ENCODE measurements at places on chromosomes 16 and 17.
A peak's percentile ranks its signal among the peaks of the same experiment; 100 is the strongest.

- no peak for DNase-seq
Measured at GRCh38 chr17:17156107-17156506, 50.0 kb downstream of the PLD6 start.

DNA sequence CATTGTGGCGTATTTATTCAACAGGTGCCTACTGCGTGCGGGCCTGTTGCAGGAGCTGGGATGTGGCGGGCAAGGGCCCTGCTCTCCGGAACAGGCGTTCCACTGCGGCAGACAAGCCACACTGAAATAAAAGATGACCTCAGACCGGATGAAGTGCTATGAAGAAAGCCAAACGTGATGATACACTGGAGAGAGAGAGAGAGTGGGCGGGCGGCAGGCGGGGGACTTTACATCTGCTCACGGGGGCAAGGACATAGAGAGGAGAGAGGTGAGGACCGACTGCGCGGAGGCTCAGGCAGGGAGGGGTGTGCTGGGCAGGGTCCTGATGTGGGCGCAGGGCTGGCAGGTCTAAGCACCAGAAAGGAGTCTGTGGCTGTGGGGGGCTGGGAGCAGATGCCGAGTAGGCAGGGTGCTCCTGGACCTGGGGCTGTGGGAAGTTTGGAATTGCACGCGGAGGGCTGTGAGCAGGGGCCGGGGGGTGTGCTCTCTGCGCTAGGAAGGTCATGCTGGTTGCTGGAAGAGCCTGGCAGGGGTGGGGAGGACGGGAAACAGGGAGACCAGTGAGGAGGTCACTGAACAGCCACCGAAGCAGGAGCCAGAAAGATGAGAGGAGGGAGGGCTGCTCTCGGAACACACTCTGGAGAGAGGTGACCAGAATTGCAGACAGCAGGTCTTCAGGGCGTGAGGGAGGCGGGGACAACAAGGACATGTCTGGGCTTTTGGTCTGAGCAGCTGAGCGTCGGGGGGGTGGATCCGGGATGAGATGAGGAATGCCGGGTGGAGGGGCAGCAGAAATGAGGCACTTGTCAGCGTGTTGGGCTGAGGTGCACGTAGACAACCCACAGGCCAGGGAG lies 9.9 kb downstream of the MXRA7 start:
- DNase-seq = no peak

DNA sequence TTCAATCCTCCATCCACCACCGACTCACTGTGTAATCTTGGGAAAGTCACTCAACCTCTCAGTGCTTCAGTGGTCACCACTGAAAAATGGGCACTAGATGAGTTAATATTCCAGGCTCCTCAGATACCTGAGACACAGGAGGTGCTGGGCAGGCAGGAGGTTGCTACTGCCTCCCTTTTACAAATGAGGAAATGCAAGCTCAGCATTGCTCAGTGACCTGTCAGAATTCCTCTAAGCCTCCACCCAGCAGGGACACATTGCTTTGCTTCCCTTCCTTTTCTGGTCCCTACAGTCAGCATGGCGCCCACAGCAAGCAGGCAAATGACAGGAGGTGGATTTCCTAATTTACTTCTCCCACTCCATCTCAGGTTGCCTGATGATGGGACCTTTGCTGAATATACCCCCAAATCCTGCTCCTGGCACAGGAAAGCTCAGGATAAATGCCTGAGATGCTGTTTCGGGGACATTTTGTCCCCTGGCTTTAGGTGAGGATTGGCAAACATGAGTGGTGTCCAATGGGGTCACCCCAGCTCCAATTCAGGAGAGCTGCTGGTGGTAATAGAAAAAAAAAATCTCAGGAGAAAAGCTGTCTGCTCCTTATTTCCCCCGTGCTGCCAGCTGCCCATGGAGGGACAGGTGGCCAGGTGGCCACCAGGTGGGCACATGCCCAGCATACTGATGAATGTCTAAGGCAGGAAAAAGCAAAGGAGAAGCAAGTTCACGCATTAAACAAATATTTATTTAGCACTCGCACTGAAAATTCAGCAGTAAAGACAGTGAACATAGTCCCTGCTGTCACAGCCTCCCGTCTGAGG lies 5.0 kb upstream of the KRT13 start:
- no peak for DNase-seq

- peak; percentile 51 for DNase-seq
Measured at GRCh38 chr16:30896889-30897733, 697 bp downstream of the CTF1 start.

DNA sequence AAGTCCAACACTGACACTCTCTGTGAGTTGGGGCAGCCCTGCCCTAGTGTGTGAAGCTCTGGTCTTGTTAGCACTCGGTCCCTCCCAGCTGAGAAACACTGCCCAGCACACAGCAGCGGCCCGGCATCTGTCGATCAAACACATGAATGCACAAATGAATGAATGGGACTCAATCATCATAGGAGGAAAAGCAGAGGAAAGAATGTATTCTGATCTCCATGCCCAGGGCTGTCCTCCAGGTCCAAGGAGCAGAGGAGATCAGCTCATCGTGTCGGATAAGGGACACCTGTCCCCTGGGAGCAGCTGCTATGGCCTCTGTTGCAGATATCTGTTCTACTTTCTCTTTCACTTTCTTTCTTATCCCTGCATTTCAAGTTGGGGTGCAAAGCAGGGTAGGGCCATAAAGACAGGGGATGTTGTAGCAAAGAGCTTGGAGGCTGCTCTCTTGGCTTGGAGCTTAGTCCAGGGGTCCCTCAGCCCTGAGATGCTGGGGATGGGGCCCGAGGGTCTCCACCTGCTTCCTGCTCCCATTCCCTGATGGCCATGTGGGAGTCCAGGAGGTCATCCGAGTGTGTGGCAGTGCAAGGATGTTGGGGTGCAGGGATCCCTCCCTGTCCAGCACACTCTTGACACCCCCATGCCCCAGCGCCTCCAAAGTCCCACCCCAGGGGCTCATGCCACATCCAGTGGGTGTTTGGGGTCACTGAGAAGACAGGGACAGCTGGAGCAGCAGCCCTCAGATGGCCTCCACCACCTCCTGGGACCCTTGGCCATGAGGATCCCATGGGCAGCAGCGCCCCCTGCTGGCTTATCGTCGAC lies 88.2 kb downstream of the IRF8 start:
- no peak for DNase-seq

DNA sequence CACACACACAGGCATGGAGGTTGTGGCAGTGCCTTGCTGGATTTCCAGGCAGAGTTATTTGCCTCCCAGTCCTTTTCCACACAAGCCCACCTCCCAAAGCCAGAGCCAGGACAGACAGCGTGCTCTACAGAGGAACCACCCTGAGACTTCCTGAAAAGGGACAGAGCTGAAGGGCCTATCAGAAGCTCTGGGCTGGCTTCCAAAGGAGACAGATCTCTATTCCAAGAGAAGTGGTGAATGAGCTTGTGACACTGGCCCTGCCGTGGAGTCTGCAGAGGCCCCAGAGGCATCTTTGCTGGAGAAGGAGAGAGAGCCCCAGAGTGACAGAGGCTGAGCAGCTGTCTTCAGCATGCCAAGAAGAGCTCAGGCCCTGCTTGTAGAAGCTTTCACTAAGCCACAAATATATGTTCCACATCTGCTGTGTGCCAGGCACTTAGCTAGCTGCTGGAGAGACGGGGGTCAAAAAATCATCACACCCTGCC lies 8.3 kb upstream of the LPCAT2 start:
- DNase-seq = no peak

- no peak for DNase-seq
Measured at GRCh38 chr17:15884731-15885130, 60.2 kb upstream of the ADORA2B start.

DNA sequence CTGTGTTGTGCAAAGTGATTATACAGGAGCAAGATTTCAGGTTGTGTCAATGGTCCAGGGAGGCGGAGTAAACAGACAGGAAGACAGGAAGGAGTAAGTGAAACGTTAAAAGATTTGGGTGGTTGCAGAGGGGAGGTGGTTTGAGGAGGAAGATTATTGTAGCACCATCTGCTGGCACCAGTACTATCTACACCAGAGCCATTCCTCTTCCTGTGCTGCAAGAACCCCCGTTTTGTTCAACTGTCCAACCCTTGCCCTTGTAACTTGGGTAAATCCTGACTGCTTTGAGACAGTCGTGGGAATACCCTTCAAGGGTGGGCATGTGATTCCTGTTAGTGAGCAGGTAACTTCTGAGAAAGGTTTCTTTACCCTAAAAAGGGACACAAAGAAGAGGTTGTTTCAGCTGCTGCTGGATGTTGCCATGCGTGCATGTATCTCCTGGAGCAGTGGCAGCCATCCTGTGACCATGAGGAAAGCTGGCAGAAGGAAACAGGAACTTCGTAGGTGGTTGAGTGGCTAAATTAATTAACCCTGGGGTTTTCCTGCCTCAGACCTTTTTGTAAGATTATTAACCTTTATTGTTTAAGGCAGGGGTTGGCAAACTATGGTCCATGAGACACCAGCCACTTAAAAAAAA lies 124.1 kb downstream of the PRKCA start:
- DNase-seq = no peak

DNA sequence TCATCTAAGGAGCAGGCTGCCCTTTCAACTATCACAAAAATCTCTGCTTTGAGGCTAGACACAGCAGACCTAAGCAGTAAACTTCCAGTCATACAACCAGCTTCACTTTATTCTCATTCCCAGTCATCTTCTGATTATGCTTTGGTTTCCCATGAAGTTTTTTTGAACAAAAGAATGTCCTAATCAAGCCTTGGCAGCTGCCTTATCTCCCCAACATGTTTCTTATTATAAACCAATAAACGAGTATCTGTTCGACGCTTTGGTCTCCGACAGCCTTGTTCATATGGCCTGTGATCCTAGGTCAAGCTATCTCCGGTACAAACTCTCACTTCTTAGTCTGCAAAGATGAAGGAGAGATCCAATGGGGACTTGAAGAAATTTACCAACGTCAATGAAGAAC lies 47.4 kb upstream of the CDYL2 start:
- no peak for DNase-seq

DNA sequence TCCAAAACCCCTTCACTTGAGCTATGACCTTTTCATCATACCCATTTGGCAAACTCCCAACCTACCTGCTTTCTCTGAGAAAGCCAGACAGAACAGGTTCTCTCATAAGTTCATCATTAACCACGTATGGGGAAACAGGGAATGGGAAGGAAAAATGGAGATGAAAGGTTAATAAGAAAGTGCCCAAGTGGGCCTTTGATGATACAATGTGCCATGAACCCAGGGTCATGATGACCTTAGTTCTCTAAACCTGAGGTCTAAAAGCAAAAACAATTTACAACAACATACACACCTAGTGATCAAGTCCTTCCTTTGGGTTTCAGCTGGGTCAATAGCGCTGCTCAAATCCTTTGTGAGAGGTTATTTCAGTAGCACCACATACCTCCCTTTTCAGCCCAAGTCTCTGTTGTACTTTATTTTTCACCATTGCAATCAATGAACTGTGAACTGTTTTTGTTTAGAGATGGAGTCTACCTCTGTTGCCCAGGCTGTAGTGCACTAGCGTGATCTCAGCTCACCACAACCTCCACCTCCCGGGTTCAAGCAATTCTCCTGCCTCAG lies 14.5 kb upstream of the RANGRF start:
- no peak for DNase-seq

DNA sequence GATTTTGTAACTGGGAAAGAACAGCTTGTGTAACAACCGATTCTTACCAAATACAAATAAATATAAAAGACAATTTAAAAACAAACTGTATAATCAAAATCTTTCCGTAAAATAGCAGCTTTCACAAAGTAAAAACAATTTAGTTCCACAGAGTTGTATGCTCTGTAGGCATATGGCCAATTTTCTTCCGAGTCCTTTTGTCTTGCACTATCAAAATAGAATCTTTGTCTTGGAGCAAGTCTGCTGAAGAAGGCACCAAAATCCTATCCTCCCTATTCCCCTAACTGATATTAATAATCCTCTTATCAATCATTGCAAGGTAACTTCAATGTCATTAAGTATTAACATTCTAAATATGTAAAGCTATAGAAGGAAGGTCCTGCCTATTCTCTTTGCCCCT lies 7.6 kb downstream of the THUMPD1 start:
- no peak for DNase-seq

GRCh38 chr17:15169676-15170075 lies 95.5 kb downstream of the PMP22 start:
- DNase-seq = no peak

- no peak for DNase-seq
Measured at GRCh38 chr17:29855686-29856085, 74.3 kb downstream of the SSH2 start.

DNA sequence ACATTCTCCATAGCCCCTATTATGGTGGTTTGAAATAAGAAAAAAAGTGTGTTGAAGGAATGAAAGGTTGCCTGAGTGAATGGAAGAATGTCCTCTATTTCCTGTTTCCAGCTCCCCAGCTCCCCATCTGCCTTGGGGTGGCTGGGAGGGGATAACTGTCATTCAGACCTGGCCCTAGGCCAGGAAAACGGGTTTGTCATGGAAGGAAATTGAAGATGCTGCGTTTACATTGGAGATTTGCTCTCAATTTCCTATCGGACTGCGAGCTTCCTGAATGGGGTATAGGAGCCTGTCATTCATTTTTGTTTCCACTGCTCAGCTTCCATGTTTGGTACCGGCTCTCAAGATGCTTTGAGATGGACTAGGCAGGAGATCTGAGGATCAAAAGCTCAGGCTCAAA lies 2.2 kb upstream of the FZD2 start:
- DNase-seq = no peak

GRCh38 chr17:61444831-61445230 lies 7.4 kb upstream of the TBX4 start:
- no peak for DNase-seq

DNA sequence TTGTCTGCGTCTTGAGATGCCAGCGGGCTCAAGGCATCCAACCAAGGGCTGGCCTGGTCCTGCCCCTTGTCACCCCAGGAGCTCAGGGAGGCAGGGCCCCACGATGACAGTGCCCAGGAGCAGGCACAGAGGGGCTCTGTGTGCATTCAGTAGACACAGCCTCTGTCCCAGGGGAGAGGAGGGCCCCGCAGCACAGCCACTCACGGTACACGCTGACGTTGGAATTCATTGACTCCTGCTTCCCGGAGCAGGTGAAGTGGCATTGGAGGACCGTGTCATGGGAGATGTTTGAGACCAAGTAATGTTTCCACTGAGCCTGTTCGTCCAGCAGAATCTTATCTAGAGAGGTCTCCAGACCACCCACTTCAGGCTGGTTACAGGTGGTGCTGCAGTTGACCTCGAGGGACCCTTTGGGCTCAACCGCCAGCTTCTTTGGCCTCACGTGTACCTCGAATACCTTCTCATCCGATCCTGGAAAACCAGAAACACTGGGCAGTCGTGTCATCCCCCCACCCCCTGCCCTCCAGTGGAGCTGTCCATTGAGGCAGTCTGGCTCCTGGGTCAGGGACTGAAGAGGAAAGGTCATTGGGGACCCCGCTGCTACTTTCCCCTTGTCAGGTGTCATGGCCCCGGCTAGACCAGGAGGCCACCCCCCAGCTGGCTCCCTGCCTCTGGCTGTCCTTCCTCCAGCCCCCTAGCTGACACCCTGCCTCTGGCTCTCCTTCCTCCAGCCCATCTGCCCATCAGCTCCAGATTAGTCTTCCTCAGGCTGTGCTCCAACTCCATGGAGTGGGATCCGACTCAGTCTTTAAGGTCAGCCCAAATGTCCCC lies 7.0 kb downstream of the PRR29 start:
- no peak for DNase-seq

GRCh38 chr16:29876217-29876593 lies 13.2 kb upstream of the CDIPT start:
- DNase-seq = no peak

All from cortex of kidney (tissue), 1 donor.